Natural killer cell (primary cell): ENCODE measurements at places on chromosomes 2 and 18. TPM values are rescaled to one million over a fixed set of nuclear protein-coding genes. Genes with fewer than 3 reads are reported as not detected.

- H3K4me1 ChIP-seq, result no peaks in the 10 kb centered on the region
- H3K27me3 ChIP-seq, result no peaks in the 10 kb centered on the region
- no peak overlapping the region for H3K27ac ChIP-seq
- H3K4me3 ChIP-seq, result no peak overlapping the region
- no peak for DNase-seq
These were observed 27.8 kb downstream of the MTX2 start for GRCh38 chr2:176297067-176297466.

- no peak for DNase-seq
- H3K4me1 ChIP-seq, result no peaks in the 10 kb centered on the region
- no peaks in the 10 kb centered on the region for H3K36me3 ChIP-seq
- H3K27me3 ChIP-seq, result no peaks in the 10 kb centered on the region
- no peak overlapping the region for H3K27ac ChIP-seq
These were observed 182.2 kb downstream of the INHBB start for GRCh38 chr2:120528051-120528692.

DNA sequence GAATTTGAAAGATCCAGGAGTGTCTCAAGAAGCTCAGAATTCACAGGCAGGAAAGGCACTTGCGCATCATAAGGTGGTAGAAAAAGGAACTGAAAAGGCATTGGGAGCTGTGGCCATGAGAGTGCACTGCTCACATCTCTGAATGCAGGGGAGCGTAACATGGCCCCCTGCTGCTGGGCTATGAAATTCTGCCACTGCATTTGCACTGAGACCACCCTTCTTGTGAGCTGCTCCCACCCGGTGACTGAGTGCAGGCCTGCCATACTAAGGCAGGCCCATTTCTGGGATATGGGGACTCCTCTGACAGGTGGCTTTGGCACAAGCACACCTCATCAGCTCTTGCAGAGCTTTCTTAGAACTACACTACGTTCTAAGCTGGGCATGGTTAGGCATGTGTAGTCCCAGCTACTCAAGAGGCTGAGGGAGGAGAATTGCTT lies 25.3 kb upstream of the STARD7 start:
- no peaks in the 10 kb centered on the region for H3K36me3 ChIP-seq
- peaks cover 5% of the 10 kb centered on the region for H3K4me1 ChIP-seq
- no peak overlapping the region for H3K4me3 ChIP-seq

- H3K36me3 ChIP-seq, result no peaks in the 10 kb centered on the region
- no peaks in the 10 kb centered on the region for H3K27me3 ChIP-seq
- no peak for DNase-seq
- no peak overlapping the region for H3K27ac ChIP-seq
- H3K4me3 ChIP-seq, result no peak overlapping the region
- H3K4me1 ChIP-seq, result peaks cover 37% of the 10 kb centered on the region
These were observed 34.5 kb downstream of the ARL4C start for GRCh38 chr2:234462218-234462992.

DNA sequence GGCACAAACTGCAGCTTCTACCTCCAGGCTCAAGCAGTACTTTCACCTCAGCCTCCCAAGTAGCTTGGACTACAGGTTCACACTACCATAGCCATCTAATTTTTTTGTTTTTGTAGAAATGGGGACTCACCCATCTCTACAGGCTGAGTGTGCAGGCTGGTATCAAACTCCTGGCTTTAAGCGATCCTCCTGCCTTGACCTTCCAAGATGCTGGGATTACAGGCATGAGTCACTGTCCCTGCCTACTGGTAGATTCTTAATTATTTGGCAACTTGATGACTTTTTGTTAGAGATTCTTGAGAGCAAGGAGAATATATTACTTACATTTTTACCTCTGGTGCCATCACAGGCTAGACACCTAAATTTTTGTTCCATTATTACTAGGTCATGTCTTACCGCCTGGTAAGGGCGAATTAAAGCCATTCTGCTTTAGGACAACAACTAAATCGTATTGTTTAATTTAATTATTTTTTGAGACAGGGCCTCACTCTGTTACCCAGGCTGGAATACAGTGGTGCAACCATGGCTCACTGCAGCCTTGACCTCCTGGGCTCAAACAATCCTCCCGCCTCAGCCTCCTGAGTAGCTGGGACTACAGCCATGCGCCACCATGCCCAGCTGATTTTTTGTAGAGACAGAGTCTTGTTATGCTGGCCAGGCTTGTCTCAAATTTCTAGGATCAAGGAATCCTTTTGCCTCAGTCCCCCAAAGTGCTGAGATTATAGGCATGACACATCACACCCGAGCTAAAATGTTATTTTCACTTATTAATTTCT lies 15.7 kb downstream of the DYNC1I2 start:
- H3K4me3 ChIP-seq, result no peak overlapping the region
- no peak overlapping the region for H3K27ac ChIP-seq
- peaks cover 11% of the 10 kb centered on the region for H3K36me3 ChIP-seq
- H3K4me1 ChIP-seq, result no peaks in the 10 kb centered on the region
- H3K27me3 ChIP-seq, result no peaks in the 10 kb centered on the region

DNA sequence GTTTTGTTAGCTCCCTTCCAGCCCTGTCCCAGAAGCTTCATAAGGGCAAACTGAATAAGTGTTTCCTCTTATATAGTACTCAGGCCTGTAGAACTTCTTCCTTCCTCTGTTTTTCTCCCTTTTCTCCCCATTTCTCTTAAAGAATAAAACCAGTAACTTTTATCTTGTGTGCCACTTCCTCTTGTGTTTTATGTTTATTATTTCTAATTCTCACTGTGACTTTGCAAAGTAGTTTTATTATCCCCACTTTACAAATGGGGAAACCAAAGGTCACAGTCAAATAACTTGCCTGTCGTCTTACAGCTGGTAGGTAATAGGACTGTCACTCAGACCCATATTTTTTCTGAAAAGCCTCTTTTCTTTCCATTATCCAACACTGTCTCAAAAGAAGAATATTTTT lies 42.4 kb downstream of the RBBP8 start:
- no peaks in the 10 kb centered on the region for H3K36me3 ChIP-seq
- no peak overlapping the region for H3K4me3 ChIP-seq
- H3K27ac ChIP-seq, result no peak overlapping the region
- DNase-seq, result no peak

- no peak for DNase-seq
- H3K36me3 ChIP-seq, result peaks cover 8% of the 10 kb centered on the region
- H3K27me3 ChIP-seq, result no peaks in the 10 kb centered on the region
- H3K4me3 ChIP-seq, result no peak overlapping the region
These were observed 116.1 kb downstream of the NFATC1 start for GRCh38 chr18:79511671-79512301.

- H3K4me3 ChIP-seq, result no peak overlapping the region
- H3K36me3 ChIP-seq, result no peaks in the 10 kb centered on the region
- H3K27me3 ChIP-seq, result no peaks in the 10 kb centered on the region
- no peak for DNase-seq
These were observed 149.3 kb upstream of the ALPP start for GRCh38 chr2:232228971-232229894.

DNA sequence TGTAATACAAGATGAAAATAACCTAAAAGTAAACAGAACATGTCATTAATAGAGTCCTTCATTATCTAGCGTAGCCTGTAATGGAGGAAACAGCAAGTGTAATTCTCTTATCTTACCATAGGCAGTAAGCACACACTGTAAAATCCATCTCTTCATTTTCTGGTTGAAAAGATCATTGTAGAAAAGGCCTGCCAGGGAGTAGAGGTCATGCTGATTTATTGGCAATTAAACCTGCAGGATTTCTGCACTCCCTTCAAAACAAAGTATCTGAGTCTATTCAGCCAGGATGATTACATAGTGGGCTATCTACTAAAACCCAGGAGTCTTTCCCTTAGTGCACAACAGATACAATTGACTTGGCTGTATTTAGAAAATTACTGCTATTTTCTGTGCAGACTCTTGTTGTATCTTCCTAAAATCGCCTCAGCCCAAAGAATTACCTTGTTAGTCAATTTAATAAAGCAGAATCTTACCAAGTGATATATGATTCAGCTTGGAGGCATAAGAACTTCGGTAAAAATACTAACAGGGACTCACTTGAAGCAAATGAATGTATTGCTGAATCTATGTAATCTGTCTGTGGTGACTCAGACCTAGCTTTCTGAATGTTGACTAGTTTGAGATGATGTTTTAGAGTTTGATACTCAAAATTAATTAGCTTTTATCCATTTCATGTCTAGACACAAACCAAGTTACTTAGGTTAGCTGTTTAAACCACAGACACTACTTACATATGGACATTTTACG lies 250.4 kb upstream of the STON1 start:
- no peaks in the 10 kb centered on the region for H3K27me3 ChIP-seq
- H3K36me3 ChIP-seq, result no peaks in the 10 kb centered on the region
- no peak overlapping the region for H3K27ac ChIP-seq
- H3K4me1 ChIP-seq, result no peaks in the 10 kb centered on the region

The OTOS gene
- not detected for total RNA-seq

The HOXD4 gene
- total RNA-seq, result not detected

The LIMS3 gene
- total RNA-seq, result 0.31 TPM
